ENCODE measurements at places on chromosomes 12 and 14.

- no peak for DNase-seq
Measured at GRCh38 chr14:53054457-53054856, 98.7 kb downstream of the DDHD1 start.

DNA sequence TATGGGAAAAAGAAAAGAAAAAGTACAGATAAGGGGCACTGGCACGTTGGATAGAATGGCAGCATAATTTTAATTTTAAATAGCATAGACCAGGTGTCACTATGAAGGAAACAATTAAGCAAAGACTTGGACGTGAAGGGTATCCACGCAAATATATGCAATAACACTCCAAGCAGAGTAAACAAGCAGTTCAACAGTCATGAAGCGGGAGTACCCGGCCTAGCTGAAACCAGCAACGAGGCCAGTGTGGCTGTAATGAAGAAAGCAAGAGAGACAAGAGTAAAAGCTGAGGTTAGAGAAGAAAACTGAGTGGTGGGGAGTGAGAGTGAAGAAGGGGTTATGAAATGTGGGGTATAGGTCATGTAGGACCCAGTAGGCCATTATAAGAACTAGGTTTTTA lies 85.4 kb downstream of the BCL2L14 start:
- no peak for DNase-seq

- no peak for DNase-seq
Measured at GRCh38 chr12:104207416-104208205, 8.0 kb upstream of the TXNRD1 start.

DNA sequence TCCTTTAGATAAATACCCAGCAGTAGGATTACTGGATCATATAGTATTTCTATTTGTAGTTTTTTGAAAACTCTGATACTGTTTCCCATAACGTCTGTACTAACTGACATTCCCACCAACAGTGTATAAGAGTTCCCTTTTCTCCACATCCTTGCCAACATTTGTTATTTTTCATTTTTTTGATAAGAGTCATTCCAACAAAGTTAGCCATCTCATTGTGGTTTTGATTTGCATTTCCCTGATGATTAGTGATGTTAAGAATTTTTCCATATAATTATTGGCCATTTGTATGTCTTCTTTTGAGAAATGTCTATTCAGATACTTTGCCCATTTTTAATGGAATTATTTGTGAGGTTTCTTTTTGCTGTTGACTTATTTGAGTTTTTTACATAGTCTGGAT lies 486.0 kb downstream of the FLRT2 start:
- DNase-seq = no peak

DNA sequence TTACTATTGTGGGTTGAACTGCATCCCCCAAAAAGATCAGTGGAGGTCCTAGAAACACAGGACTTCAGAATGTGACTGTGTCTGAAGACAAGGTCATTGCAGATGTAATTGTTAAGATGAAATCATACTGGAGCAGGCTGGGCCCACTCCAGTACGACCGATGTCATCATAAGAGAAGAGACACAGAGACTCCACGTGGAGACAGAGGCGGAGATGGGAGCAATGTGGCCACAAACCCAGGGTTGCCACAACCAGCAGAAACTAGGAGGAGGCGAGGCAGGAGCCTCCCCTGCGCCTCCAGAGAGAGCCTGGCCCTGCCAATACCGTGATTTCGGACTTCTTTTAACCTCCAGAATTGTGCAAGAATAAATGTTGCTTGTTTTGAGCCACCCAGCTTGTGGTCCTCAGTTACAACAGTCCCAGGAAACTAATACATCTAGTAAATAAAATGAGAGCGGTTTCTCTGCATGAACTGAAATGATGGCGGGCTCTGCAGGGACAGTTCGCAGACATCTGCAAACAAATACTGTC lies 25.7 kb upstream of the FZD10 start:
- no peak for DNase-seq

GRCh38 chr12:93622485-93622884 lies 50.0 kb downstream of the SOCS2 start:
- DNase-seq = no peak

DNA sequence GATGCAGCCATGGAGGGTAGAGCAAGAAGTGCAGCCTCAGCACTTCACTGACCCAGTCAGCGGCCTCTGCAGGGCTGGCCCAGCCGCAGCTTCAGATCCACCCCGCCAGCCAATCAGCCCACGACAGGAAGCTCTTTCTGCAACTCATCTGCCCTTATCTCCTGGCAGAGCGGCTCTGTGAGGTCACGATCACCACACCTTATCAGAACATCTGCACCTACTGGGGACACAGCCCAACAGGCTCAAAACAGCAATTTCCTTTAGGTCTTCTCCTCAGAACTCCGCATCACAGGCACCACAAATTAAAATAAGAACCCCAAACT lies 287.3 kb downstream of the BCL11B start:
- no peak for DNase-seq

- DNase-seq = no peak
Measured at GRCh38 chr14:92801917-92802316, 7.8 kb downstream of the GOLGA5 start.

DNA sequence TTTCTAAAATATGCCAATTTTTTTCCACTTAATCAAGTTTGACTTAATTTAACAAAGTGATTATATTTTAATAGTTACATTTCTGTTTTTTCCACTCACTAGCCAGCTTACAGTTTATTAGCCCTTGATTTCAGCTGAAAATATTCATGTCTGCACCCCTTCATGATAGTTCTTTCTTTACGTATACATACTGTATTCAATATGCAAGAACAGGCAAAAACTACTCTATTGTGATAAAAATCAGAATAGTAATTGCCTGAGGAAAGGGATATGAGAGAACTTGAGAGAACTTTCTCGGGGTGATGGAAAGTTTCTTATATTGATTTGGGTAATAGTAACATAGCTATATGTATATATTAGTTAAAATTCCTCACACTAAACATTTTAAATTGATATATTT lies 17.4 kb upstream of the PSMA6 start:
- no peak for DNase-seq

DNA sequence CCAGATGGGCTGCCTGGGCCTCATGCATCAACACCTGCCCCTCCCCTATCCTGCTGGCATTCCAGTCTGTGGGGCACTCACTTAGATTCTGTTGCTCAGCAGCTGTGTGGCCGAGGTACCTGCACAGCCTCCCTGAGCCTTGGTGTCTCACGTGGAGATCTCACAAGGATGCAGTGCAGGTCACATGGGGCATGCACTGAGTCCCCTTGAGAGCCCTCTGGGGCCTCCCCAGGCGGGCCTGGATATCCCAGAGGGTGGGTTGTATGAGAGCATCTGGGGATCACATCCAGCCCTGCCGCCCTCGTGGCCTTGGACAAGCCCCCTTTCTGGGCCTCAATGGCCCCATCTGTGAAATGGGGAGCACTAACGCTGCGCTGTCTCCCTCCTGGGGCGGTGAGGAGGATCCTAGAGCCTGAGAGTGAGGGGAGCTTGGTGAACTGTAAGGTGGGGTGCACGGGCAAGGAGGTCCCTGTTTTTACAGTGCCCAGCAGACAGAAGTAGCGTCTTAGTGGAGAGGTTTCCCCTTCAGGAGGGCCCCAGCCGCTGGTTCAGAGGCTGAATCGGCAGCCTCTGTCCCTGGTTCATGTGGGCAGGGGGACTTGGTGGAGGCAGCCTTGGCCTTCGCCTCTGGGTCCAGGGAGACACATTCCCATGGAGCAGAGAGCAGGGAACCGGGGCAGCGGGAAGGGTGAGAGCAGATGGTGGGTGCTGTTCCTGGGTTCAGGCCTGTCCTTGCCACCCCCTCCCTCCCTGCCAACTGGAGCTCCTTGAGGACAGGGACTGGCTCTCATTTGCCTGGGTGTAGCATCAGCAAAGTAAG lies 791 bp upstream of the SLC25A47 start:
- DNase-seq = no peak

DNA sequence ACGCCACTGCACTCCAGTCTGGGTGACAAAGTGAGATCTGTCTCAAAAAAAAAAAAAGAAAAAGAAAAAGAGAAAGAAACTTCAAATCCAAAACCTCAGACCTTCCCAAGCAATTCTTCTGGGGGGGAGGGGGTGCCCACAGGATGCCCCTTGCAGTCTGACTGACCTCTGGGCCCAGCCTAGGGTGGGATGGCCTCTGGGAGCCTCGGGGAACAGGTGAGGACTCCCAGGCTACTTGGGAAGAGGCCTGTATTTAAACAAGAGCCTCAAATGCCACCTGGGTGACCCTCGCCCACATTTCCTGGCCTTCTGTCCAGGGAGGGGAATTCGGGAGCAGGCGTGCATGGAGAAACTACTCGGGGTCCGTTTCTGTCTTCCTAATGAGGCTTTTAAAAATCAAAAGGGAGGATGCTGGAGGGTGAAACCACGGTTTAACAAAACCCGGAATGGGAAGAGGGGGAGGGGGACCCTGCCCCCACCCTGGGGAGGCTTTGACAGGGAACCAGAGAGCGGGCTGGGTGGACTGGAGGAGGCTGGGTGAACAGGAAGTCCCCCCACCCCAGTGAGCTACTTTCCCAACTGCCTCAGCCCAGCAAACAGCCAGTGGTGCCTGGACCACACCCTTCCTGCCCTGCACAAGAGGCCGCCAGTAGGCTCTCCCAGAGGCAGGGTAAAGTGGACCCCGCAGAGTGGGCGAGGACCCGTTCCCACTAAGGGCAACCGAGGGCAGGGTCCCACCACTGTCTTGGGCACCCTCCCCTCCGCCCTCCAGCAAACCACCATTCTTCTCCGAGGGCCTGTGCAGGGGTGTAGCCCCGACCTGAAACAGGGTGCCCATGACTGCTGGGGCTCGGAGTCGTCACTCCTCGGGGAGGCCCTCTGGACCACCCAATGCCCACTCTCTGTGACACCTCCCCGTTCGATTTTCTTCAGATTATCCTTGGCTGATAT lies 1.5 kb upstream of the FBRSL1 start:
- no peak for DNase-seq

GRCh38 chr12:4355156-4356040 lies 24.1 kb downstream of the FGF23 start:
- DNase-seq = no peak

- DNase-seq = no peak
Measured at GRCh38 chr12:88570103-88570502, 10.2 kb downstream of the KITLG start.

DNA sequence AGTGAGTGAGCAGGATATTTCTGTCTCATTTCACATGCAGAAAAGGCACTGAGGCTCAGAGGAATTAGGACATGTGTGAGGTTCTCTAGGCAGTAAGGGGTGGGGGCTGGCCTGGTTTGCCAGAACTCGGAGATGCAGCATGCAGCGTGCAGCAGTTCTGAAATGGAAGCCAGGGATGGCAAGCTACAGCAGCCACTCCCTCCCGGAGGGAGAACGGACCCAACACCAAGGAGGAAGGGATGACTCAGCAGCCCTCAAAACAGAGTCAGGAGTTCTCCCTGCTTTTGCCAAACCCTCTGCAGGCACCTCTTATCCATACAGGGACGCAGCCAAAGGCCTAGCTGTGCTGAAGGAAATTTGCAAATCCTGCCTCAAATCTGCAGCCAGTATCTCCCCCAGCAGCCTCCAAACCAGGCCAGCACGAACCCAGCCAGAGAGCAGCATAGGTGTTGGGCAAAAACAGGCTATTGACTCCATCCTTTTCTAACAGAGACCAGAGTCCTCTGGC lies 10.3 kb upstream of the SERPINA3 start:
- DNase-seq = peak; percentile 27

GRCh38 chr12:123397400-123397799 lies 13.5 kb downstream of the KMT5A start:
- DNase-seq = no peak

GRCh38 chr14:75427126-75427481 lies 718 bp upstream of the JDP2 start:
- DNase-seq = no peak

GRCh38 chr12:70759161-70759918 lies 122.1 kb upstream of the PTPRB start:
- peak; percentile 98 for DNase-seq

GRCh38 chr12:16606201-16606849 lies 363 bp upstream of the LMO3 start:
- no peak for DNase-seq

DNA sequence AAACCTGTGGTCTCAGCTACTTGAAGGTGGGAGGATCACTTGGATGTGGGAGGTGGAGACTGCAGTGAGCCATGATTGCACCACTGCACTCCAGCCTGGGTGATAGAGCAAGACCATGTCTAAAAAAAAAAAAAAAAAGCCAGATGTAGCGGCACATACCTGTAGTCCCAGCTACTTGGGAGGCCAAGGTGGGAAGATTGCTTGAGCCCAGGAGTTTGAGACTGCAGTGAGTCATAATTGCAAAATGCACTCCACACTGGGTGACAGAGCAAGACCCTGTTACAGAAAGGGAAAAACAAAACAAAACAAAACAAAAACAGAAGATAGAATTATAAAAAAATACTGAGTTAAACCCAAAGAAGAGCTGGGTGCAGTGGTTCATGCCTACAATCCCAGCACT lies 29.1 kb upstream of the APOF start:
- no peak for DNase-seq

DNA sequence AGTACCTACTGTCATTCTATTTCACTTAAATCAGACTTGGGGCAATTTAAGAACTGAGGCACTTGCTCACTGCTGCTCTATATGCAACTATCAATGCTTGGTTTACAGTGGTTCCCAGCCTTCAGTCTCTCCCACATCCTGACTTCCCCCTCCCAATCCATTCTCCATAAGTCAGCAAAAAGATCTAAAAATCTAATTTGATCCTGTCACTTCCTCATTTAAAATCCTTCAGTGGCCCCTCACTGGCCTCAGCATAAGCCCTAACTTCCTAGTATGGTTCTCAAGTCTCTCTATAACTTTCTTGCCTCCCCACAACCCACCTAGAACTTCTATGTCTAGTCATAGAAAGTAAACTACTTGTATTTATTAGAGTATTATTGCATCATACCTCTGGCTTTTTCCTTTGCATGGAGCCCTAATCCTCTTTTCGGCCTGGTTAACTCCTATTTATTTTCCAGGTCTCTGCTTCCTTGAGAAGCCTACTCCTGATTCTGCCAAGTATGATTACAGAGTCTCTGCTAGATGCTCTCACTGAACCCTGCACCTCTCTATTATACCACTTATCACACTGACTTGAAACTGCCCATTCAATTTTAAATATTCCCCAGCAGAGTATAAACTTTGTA lies 130.6 kb downstream of the RALGAPA1 start:
- DNase-seq = no peak

- no peak for DNase-seq
Measured at GRCh38 chr12:25266497-25266896, 15.8 kb upstream of the KRAS start.

DNA sequence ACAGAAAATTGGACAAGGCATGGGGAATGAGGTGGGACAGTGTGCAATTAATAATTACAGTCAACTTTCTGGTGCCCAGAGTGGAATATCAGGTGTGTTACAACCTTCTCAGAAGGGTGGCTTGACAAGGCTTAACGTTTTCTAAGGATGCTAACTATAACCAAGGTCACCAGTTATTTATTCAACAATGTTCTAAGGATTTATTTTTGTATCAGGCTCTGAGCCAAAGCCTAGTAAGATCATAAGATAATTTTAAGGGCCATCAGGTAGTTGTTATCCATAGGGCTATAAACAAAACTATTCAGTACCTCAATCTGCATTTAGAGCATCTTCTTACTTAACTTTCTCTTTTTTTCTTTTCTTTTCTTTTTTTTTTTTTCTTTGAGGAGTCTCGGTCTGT lies 134.0 kb downstream of the TMTC1 start:
- no peak for DNase-seq

GRCh38 chr12:116492703-116493324 lies 66.4 kb upstream of the MAP1LC3B2 start:
- DNase-seq = peak; percentile 40

- no peak for DNase-seq
Measured at GRCh38 chr14:53814392-53814791, 142.2 kb downstream of the BMP4 start.

- DNase-seq = no peak
Measured at GRCh38 chr12:80234667-80235066, 135.3 kb downstream of the OTOGL start.

- peak; percentile 44 for DNase-seq
Measured at GRCh38 chr12:119748497-119748896, 80.6 kb downstream of the PRKAB1 start.

All from Caki2 (cell line).